ENCODE measurements at places on chromosomes 5 and 9. TPM values are rescaled to one million over a fixed set of nuclear protein-coding genes. Genes with fewer than 3 reads are reported as not detected.
A peak's percentile ranks its signal among the peaks of the same experiment; 100 is the strongest.

The OGN gene
- total RNA-seq: not detected

DNA sequence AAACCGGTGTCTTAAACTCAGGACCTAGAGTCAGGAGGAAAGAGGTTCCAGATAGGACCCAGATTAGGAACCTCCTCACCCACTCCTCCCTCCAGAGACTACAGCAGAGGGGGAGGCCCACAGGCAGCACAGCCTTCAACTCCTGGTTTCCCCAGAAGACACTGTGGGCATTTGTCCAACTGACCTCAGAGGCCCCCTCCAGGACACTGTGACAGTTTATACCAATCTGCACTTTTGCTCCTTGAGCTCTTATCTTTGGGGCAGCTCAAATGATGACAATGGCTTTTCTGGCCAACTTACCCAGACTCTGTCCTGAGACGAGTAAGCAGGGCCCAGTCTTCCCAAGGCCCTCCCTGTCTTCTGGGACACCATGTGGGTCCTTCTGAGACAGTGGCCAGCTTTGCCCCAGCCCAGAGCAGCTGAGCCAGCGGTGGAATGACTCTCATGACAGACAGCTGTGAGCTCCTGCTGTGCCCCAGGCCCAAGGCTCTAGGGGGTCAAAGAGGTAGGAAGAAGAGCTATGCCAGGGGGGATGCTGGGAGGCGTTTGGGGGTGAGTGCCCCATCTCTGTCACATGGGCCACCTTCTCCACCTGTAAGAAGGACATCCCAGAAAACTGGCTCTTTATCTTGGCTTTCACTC, 14.3 kb downstream of the OR2V2 start:
- no peak for DNase-seq

DNA sequence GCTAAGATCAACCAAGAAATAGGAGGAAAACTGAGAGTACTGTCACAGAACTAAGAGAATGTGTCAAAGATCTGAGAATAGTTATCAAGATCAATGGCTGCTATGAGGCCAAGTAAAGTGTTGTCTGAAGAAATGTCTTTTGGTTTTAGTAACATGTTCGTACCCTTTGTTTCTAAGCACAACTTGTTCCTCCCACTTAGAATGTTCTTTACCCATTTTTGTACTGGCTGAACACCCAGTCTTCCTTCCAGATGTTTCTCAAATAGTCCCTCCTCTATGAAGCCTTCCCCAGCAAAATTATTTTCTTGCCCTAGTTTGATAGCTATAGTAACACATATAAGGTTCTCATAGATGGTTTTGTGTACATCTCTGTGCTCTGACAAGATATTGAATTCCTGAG, 191.5 kb downstream of the WDR70 start:
- DNase-seq: no peak

- DNase-seq: peak; percentile 87
Measured at GRCh38 chr5:38433160-38433861, 123.1 kb downstream of the LIFR start.

DNA sequence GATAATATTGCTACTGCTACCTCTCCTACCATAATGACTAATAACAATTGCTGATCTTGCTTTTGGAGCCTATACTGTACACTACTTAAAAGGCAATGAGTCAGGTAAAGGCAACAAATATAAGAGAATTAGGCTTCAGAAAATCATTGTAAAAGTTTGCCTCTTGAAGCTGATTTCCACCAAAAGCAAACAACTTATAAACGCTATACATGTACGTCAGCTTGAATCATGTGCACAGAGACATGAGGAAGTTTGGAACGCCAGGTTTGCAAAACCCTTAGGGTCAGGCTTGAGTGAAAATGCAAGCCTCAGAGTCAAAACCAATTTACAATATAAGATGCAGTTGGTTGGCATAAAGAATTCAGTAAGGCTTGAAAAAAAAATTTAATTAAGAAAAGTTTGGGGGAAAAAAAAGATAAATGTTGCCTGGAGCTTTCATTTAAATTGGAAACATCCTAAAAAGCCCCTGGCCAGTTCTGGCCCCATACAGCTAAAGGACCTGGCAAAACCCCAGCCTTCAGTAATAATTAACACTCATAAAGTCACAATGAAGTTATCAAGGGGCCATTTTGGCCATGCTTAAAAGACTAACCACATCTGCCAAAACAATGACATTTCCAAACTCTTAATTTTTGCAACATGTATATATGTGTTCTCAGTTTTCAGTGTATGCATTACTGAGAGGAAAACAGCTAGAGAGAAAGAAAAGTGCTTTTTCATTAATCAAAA, 181.0 kb upstream of the NFIL3 start:
- DNase-seq: no peak

- DNase-seq: no peak
Measured at GRCh38 chr9:129054163-129054851, 17.9 kb downstream of the MIGA2 start.
